Stimulated activated CD8-positive, alpha-beta memory T cell treated with anti-CD3 and anti-CD28 coated beads, Interleukin-4, amount 100 ng/mL, for 48 hours (primary cell): ENCODE measurements at places on chromosomes 16 and 17.

DNA sequence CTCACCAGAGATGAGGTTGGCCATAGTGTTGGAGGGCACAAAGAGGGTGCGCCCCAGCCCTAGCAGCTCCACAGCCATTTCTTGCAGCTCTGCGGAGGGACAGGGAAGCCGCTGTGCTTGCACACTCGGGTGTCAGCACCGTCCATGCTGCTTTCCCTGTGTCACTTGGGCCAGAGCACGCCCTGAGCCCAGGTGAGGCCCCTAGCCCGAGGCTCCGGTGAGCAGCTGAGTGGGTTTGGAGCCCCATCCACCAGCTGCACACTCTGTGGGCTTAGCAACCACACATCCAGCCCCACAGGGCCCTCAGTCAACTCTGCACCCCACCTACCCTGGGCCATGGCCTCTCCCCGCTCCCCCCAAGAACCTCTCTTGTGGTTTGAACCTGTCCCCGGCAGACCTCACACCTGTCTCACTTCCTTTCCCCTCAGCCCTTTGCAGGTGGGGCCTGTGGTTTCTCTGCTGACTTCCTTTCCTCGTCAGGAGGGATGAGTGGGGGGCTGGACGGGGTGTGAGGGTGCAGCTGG is 20.7 kb downstream of the TMEM235 start:
- peak; percentile 59 for DNase-seq

- no peak for DNase-seq
These were observed 85.2 kb downstream of the ABCC6 start for GRCh38 chr16:16138034-16138635.

DNA sequence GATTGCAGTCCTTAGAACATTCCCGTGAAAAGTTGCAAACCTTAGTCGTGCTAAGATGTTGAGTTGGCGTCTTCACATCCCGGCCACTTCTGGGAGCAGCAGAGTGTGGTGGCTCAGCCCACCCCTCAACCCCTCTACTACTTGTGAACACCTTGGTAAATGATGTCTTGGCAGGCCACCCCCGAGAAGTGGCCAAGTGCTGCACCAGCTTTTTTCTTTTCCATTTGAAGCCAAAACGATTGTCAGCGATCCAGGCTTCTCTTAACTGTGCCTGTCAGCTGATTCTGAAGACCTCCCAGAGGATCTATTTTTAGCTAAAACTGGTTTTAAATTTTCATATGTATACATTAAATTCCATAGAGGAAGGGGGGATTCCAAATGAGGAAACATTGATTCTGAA is 247.5 kb downstream of the CDH13 start:
- DNase-seq, result no peak

GRCh38 chr17:28570716-28571360 is 486 bp downstream of the PIGS start:
- DNase-seq, result peak; percentile 64

- DNase-seq, result no peak
These were observed 327.1 kb downstream of the SNX29 start for GRCh38 chr16:12303653-12304052.

DNA sequence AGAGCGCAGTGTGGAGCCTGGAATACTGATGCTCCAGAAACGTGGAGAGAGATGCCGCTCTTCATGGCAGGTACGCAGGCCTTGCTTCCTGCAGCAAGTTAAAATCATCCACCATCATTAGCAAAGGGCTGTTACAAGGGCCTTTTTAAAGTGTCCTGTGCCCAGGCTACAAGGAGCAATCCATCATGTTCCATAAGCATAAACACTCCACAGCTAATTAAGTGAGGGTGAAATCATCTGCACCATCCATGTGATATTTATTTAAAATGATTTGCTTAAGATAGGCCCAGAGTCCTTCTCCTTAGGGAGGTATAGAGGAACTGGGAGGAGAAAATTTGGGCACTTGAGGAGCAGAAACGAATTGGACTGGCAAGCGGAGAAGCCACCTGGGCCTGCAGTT is 372.1 kb downstream of the XYLT1 start:
- DNase-seq, result no peak

DNA sequence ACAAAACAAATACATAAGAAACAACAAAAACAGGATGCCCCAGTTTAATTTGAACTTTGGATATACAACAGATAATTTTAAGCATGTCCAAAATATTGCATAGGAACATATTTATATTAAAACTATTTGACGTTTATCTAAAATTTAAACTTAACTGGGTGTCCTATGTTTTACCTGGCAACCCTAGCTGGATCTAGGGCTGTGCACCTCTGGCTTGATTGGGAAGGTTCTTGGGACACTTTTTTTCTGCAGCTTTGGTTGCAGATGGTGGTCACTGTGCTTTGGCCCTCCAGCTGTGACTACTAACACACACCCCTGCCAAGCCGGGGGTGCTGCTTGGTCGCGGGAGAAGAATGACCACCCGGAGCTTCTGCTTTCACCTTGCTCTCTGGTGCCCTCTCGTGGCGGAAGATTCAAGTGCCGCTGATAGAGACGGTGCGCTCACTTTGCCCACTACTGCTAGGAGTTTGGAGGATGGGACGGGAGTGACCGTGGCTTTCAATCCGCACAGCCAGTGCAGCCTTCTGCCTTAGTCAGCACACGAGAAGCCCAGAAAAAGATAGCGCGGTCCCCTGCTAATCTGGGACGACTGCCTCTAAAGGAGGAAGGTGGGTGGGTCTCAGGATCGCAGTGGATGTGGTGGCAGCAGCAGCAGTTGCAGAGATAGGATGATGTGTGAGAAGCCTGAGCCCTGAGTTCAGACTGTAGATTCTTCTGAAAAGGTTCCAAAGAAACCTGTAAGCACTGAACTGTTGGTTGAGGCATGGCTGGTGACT is 6.7 kb downstream of the SPACA3 start:
- peak; percentile 94 for DNase-seq

- peak; percentile 62 for DNase-seq
These were observed 892 bp downstream of the ABCC1 start for GRCh38 chr16:15950161-15950854.

DNA sequence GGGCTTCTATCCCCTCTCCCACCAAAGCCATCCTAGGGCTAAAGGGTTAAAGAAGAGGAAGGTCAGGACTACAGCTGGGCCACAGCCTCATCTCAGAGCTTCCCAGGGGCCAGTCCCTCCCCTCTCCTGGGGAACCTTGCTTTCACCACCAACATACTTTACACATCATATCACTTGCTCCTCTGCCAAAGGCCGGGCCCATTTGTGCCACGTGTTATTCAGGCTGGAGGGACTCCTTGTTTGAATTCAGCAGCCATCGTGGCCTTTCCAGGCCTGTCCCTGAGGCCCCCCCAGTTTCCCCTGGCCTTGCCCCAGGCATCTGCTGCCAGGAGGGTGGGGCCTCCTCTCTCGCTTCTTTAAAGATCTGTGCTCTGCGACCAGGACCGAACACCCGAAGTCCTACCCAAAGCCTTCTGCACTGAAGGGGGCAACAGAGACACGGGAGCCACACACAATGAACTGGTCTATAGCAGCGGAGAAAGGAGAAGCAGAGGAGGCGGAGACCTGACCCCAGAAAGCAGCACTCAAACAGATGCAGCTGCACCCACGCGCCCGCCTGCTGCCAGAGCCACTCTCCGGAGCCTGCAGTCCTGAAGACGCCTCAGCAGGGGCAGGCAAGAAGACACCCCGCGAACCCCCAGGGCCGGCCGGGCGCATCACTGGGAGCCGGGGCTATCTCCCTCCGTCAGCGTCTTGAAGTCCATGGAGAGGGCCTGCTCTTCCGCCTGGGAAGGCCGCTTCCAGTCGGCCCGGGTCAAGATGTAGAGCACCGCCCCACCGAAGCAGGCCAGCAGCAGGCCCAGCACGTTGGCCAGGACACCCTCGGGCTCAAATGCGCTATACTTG is 12.1 kb downstream of the CYB561 start:
- DNase-seq, result no peak

GRCh38 chr16:28873543-28874201 is 4.6 kb upstream of the ATP2A1 start:
- DNase-seq, result peak; percentile 78

DNA sequence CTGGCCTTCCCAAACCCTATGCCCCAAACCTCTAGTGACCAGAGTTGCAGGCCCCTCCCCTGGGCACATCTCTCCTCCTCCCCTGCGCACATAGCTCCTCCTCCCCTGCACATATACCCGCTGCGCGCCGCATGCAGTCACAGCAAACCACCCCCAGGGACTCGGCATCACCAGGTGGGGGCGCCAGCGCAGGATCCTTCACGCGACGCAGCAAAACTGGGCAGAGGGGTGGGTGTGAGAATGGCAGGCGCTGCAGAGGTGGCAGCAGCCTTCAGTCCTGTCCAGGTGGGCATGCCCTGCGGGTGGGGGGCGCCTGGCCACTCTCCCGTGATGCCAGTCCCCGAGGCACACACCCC is 5.6 kb downstream of the CORO6 start:
- DNase-seq, result peak; percentile 96

- DNase-seq, result no peak
These were observed 14.8 kb downstream of the TUBD1 start for GRCh38 chr17:59877965-59878364.

DNA sequence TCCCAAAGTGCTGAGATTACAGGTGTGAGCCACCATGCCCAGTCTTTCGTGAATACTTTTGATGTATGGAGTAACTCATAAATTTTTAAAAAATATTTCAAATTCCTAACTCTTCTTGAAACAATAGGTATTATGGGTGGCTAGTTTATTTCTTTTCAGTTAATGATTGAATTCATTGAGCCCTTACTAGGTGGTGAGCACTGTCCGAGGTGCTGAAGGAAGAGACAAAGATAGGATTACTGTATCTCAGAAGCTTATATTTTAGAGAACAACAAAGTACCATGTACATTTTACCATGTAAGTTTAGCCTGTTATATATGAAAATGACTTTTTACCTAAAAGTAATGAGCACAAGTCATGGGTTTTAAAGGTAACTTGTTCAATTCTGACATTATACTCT is 418.3 kb downstream of the NPIPA7 start:
- no peak for DNase-seq

GRCh38 chr17:18021372-18021771 is 17.6 kb downstream of the ATPAF2 start:
- no peak for DNase-seq

GRCh38 chr16:85435700-85436099 is 177.4 kb upstream of the GSE1 start:
- no peak for DNase-seq

DNA sequence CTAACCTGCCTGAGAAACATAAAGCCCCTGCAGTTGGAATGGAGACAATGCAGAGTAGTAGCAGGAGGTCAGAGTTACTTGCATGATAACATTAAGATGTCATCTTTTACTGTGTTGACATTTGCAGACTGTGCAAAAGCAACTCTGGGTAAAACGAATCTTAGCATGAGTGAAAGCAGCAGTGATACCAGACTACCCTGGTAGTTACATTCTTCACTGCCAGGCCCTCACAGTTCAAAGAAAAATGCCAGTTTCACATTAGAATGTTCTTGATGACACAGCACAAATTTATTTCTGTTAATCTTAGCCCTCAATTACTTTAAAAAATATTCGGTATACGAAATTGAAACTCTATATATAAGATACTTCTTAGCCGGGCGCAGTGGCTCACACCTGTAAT is 12.2 kb downstream of the MPHOSPH6 start:
- DNase-seq, result no peak

GRCh38 chr17:632560-632959 is 82.1 kb downstream of the VPS53 start:
- no peak for DNase-seq

DNA sequence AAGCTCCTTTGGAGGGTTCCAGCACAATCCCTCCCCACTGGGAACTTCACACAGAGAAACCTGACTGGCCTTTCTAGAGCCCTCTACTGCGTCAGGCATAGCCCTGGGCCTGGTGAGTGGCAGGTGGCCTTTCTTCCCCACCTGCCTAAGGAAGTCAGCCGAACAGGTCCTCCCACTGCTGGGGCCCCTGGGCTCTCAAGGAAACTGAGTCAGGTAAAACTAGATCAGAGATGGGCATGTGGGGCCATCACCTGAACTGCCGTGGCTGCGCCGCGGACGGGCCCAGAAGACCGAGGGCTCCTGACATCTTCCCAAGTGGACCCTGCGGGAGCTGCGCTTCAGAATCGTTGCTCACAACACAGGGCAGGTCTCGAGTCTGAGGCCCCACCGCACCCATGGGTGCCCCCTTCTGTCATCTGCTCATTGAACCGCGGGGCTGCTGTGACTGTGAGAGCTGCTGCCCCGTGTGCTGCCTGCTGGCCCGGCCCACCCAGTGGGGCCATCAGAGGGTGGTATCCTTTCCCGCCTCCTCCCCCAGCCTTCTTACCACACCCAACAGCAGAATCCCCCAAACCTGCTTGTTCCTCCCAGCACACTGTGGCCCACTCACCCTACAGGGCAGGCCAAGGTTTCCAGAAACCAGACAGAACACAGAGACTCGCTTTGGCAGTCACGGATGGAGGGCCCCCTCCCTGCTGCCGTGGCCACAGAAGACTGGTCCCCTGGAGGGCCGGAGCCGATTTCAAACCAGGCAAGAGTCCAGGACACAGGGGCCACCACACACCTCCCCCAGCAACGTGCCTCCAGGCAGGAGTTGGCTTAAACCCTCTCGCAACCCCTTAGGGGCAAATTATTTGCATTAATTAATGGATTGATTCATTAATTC is 81.1 kb downstream of the TBC1D16 start:
- DNase-seq, result no peak

DNA sequence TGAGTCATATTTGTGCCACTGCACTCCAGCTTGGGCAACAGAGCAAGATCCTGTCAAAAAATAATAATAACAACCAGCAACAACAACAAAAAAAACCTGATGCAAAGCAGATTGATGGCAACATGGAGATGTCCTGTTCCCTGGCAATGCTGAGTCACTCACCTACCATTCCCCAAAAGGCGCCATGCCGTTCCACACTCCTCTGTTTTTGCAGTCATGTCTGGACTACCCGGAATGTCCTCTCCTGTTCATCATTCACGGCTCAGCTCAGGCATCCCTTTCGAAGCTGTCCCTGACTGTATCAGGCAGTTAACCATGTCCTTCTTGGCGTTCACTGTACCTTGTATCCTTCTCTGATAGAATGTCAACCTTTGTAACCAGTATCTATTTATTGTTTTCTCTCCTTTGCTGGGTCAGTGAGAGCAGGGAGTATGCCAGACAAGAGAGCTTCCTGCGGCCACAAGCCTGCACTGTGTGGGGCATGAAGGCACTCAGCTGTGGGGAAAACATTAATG is 147.7 kb downstream of the ABCC12 start:
- no peak for DNase-seq

GRCh38 chr17:10648956-10649355 is 8.2 kb downstream of the MYH3 start:
- no peak for DNase-seq
